CD4-positive, alpha-beta T cell treated with Interleukin-6 for 4 hours (primary cell): ENCODE measurements at places on chromosomes 5 and 9.
A peak's percentile ranks its signal among the peaks of the same experiment; 100 is the strongest.

DNA sequence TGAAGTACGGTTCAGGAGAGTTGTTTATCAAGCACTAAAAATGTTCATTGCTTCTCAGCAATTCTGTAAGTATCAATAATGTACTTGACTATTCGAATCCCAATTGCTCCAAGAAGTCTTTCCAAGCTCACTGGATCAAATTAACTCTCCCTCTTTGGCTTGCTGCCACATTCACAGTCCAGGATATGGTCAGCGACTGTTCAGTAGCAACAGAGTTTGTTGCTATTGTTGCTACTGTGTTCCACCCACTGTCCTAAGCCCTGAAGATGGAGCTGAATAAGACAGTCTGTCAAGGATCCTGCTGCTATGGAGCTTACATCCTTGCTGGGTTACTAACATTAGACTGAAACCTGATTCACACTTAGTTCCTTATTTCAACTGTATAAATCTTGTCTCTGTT lies 110.8 kb downstream of the FGF10 start:
- DNase-seq, result no peak

GRCh38 chr9:114405294-114406034 lies 17.7 kb upstream of the AKNA start:
- DNase-seq, result peak; percentile 86

DNA sequence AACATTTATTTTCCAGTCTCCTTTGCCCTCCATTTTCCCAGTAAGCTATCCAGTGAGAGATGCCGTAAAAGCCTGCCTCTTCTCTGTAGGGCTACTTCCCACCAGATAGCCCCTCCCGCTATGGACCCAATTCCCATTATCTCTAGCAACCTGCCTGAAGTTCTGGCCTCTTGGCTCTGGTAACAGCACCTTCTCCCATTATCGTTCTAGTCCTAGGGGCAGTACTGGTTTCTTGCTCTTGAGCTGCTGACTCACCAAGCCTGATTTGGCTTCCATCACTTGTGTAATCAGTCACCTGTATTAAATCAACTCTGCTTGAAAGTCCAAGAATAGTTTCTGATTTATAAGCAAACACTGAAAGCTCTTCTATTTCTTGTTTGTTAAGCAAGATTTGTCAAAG lies 42.8 kb upstream of the PARP8 start:
- no peak for DNase-seq

DNA sequence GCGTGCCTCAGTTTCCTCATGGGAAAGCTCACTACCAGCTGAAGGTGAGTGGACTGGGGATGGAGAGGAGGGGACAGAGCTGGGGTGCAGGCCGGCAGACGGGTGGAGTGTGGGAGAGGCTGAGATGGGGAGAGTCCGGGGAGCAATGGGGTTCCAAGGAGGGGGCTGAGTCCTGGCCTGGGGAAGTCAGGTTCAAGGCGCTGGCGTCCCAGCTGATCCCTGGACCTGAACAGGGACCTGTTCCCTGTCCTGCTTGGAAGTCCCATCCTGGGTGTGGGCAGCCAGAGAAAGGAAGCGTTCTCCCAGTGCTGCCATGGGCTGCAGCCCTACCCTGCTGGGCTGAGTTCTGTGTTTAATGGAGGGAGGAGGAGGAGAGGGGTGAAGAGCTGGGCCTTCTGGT lies 60.9 kb upstream of the GNE start:
- DNase-seq, result no peak

- no peak for DNase-seq
Observed at GRCh38 chr9:93187047-93187446, 3.1 kb downstream of the WNK2 start.

GRCh38 chr9:532707-533106 lies 308.8 kb upstream of the DMRT1 start:
- no peak for DNase-seq

GRCh38 chr9:112489039-112489546 lies 2.5 kb downstream of the KIAA1958 start:
- no peak for DNase-seq

DNA sequence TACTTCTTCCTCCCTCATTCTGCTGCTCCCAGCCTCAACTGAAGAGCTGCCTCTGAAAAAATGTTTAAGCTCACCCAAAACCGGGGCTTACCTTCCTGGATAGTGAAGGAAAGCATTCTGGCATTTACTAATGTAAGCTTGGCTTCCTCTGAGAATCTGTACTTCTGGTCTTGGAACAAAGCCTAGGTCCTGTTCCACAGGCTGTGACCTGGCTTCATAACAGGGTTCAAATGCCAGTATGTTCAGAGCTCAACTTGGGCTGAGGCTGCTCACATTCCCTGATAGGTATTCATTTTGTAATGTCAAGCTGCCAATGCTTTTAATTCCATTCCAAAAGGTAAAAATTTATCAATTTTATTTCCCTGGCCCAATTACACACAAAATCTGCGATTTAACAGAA lies 411.7 kb upstream of the KCNN2 start:
- DNase-seq, result no peak

GRCh38 chr9:84598921-84599636 lies 70.5 kb upstream of the NTRK2 start:
- DNase-seq, result no peak

DNA sequence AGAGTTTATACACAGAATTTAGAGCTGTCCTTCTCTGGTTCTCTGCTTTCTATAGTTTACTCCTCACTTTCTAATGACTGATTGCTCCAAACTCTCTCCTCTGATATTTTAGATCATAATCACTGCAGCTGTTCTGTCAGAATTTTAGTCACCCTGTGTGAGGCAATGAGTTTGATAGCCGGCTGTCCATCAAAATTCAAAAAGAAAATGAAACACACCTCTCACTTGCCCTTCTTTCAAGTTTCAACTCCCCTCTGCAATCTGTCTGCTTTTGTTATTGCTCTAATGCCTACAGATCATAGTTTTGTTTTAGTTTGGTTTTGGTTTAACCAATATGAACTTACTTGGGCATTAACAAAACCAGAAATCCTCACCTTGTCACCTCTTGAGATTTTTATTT lies 23.3 kb upstream of the ABLIM3 start:
- DNase-seq, result no peak

DNA sequence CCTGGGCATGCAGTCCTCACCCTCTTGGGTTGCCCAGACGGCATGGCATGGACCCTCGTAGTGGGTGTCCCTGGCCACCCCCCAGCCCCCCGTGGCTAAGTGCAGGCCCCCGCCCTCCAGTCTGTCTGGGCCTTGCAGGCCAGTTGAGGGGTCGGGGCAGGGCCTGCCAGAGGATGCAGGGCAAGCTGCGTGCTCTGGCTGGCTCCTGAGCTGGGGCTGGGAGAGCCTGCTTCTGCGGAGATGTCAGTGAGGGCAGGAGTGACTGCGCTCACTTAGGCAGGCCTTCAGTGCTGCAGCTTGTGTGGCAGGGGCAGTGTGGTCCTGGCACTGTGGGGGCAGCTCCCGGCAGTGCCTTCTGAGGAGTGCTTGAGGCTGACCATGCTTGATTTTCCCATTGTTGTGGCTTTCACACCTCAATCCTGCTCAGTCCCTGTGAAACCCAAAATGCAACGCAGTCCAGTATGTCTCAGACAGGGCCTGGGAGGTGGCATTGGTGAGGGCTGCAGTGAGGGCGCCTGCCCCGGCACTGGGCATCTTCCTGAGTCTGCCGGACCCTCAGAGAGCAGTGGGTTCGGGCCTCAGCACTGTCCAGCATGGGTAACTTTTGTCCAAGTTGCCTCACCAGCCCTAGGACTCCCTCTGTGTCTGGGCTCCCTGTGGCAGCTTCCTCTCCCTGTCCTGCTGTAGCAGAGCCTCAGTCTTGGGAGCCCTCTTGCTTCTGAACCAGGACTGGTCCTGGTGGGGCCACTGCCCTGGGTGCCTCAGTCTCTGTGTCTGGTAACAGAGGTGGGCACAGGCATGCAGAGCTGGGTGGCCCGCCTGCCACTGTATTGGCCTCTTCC lies 93.0 kb downstream of the PHF2 start:
- no peak for DNase-seq

DNA sequence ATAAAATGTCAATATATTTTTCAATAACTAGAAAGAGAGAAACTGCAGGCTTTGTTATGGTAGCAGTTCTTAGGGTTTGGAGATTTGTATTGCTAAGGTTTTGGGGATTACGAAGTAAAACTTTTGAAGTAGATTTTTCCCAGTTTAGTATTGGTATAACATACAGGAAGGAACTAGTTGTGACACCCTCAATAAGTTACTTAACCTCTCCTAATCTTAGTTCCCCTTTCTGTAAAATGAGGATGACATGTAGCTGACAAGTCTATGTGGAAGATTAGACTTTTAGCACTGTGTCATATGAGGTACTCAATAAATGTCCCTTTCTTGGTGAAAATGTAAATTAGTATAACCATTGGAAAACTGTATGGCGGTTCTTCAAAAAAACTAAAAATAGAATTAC lies 73.4 kb upstream of the ATG10 start:
- no peak for DNase-seq
